Stimulated activated CD4-positive, alpha-beta T cell treated with anti-CD3 and anti-CD28 coated beads, Interleukin-12 subunit alpha, Interleukin-12 subunit beta, amount 100 ng/mL, for 48 hours (primary cell): ENCODE measurements at places on chromosomes 6 and 20.

DNA sequence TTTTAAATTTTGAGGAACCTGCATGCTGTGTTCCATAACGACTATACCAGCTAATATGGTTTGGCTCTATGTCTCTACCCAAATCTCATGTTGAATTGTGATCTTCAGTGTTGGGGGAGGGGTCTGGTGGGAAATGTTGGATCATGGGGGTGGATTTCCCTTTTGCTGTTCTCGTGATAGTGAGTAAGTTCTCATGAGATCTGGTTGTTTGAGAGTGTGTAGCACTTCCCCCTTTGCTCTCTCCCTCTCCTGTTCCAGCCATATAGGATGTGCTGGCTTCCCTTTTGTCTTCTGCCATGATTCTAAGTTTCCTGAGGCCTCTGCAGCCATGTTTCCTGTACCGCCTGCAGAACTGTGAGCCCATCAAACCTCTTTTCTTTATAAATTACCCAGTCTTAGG, 61.8 kb upstream of the NEDD9 start:
- DNase-seq = no peak

GRCh38 chr6:56961151-56961550, 6.2 kb downstream of the BEND6 start:
- DNase-seq = no peak

GRCh38 chr20:23690581-23690980, 1.7 kb upstream of the CST4 start:
- DNase-seq = no peak

- no peak for DNase-seq
These were observed 14.9 kb downstream of the MAN1A1 start for GRCh38 chr6:119334535-119335264.

- DNase-seq = no peak
These were observed 1355.1 kb upstream of the CITED2 start for GRCh38 chr6:140729521-140729920.
